Body of pancreas (tissue), 4 donors: ENCODE measurements at places on chromosomes 1 and 21. TPM values are rescaled to one million over a fixed set of nuclear protein-coding genes. Genes with fewer than 3 reads are reported as not detected.

The CFAP74 gene
- not detected for total RNA-seq

The TDRD10 gene
- total RNA-seq, result 0.52 TPM

DNA sequence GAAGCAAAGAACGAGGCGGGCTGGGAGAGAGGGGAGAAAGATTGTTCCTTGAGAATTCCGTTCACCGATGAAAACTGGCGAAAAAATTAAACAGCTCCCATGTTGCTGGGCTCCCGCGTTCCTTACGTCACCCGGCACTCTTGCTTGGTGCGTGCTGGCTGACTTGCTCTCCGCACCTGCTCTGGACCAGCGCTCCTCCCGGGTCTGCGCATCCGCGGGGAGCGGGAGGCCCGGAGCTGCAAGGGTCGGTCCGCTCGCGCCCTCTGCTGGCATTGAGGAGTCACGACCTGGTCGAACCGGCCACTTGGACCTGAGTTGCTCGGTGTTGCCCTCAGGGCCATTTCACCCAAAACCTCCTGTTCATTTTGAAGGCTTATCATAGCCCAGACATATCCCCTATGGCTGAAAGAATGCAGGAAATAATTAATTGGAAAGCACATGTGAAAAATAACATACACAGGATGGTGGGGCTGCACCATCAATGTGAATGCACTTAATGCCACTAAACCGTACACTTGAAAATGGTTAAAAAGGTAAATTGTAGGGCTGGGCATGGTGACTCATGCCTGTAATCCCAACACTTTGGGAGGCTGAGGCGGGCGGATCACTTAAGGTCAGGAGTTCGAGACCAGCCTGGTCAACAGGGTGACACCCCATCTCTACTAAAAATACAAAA is 98.9 kb upstream of the BACE2 start:
- peak; percentile 80 for DNase-seq

DNA sequence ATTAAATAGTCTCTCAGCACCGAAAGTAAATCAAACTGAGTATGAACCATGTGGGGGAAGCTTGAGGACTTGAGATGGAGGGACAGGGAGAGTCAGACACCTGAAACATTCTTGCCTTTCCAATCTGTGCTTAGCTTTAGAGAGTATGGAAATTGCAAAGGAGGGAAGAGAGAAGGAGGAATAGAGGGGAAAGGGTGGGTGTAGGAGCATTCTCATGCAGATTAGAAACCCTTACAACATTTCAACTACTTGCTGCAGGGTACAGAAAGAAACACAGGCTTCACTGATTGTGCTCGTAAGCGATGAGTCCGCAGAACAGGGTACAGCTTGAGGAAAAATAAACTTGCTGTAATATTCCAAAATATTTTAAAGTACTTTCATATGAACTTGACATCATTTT is 73.8 kb downstream of the NIBAN1 start:
- no peak for DNase-seq

- DNase-seq, result peak; percentile 21
Observed at GRCh38 chr1:7680207-7680954, 90.7 kb upstream of the VAMP3 start.

GRCh38 chr1:7382971-7383370 is 388.1 kb upstream of the VAMP3 start:
- no peak for DNase-seq

GRCh38 chr21:37452227-37452626 is 85.7 kb downstream of the DYRK1A start:
- DNase-seq, result no peak

DNA sequence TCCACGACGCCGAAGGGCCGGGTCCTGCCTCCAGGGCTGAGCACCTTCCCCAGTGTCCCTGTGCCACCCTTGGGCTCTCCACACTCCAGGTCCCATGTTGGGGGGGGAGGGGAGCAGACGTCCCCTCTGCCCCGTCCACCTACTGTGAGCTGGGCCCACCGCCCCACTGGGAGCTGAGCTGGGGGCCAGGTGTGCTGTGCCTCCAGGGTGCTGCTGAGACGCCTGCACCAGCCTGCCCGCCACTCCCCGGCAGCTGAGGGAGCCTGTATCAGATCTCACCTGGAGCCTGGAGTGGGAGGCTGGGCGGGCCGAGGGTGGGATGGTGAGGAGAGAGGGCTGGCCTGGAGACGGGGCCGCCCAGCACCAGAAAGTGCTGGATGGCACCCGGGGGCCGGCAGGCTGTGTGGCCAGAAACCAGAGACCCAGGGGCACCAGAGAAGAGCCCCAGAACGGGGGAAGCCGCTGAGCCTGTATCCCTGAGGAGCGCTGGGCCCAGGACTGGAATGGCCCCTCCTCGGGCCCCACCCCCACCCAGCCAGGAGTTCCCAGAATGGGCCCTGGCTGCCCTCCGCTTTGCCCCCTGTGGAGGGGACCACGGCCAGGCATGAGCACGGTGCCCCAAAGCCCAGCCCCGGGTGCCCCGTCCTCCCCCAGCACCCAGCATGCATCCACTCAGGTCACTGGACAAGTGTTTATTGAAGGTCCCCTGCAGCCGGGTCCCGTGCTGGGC is 3.4 kb downstream of the TNFRSF18 start:
- no peak for DNase-seq

DNA sequence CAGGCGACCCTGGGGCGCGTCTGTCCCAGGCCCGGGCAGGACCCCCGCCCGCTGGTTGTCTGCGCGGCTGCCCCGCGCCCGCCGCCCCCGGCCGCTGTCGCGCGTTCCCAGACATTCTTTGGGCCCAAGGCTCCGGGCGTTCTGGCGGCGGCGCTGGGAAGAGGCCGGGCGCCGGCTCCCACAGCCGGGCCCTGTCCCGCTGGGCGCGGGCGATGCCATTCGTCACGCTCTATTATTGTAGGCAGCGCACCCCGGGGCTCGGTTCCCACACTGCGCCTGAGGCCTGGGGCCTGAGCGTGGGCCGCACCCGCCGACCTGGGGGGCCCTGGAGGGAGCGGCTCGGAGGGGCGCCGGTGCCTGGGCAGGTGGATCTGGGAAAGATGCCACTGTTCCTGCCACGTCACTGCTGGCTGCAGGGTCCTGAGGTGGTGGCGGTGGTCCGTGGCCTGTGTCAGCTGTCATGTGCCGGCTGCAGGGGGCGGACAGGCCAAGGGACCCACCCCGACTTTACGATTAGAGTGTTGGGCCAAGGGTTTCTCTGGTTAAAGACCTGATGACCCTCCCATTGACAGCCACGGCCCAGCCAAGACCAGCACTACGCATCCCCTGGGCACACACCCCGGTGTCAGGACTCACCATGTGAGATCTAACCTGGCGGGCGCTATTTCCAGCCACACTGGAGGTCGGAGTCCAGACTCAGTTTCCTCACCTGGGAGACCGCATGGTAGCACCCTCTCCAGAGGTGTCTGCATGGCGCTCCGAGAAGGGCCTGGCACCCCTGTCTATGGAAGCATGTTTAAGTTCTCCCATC is 55.1 kb upstream of the ADARB1 start:
- DNase-seq, result no peak
